Activated T-cell treated with anti-CD3 and anti-CD28 coated beads for 48 hours (primary cell): ENCODE measurements at places on chromosomes 1 and 21.

DNA sequence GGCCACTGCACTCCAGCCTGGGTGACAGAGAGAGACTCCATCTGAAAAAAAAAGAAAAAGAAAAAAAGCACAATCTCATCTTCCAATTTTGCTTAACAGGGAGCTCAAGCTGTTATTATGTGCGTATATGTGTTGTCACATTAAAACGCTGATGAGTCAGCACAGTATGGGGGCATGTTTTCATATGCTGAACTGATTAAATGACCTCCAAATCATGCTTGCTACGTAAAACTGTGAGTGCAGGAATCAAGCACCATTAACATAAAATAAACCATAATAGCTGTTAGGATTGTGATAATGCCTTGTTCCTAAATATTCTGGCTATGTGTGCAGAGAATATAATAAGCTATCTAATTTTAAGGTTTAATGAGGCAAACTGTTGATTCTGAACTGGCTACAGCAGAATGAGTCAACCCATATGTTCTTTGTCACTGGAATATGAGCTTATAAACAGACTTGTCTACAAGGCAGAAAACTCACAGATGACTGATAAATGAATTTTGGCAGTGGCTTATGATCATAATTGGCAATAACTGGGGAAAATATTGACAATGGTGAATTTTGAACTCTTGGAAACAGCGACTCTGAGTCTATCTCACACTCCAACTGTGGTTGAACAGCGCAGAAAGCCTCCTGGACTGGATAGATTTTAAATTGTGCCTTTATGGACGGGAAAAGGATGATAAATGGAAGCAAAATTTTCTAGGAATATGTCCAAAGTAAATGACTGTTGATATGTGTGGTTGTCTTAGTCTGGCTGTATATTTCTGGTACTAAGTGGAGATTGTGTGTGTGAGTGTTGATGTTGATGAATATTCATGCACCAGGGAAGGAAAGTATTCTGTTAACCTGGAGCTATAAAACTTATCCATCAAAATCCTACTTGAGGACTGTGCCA lies 75.5 kb downstream of the VCAM1 start:
- DNase-seq = no peak

DNA sequence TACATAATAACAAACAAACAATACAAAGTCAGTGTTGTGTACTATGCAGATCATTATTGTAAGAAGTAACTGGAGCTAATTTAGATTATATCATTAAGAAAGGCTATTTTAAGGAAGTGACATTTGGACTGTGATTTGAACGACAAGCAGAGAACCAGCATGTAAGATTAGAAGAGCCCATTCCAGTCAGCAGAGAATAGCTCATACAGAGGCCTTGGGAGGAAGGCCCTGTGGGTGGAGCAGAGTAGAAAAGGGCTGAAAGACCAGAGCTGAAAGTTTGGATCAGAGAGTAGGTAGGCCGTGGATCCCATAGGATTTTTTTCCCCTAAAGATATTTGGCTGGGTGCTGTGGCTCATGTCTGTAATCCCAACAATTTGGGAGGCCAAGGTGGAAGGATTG lies 190.1 kb downstream of the OMA1 start:
- no peak for DNase-seq

DNA sequence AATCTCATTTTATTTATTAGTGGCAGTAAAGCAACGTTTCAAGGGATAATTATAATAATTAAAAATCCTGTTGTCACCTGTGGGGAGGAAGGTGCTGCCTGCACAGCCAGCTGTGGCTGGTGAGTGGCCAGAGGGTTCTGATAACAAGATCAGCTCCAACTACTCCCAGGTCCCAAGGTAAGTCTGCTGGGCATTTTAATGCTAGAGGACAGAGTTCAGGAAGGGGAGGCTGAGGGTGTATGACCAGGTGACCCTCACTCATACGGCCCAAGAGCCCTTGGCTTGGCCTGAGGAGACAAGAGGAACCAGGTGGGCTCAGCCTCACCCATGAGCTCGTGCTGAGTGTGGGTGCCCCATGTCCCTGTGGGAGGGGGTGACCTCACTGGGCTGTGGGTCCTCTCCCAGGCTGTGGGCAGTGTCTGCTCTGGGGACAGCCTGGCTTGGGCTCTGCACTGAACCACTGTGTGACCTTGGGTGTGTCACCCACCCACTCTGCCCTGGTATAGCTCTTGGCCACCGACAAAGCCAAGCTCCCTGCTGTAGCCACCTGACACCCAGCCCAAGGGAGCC lies 223.8 kb downstream of the PTPRU start:
- DNase-seq = no peak

DNA sequence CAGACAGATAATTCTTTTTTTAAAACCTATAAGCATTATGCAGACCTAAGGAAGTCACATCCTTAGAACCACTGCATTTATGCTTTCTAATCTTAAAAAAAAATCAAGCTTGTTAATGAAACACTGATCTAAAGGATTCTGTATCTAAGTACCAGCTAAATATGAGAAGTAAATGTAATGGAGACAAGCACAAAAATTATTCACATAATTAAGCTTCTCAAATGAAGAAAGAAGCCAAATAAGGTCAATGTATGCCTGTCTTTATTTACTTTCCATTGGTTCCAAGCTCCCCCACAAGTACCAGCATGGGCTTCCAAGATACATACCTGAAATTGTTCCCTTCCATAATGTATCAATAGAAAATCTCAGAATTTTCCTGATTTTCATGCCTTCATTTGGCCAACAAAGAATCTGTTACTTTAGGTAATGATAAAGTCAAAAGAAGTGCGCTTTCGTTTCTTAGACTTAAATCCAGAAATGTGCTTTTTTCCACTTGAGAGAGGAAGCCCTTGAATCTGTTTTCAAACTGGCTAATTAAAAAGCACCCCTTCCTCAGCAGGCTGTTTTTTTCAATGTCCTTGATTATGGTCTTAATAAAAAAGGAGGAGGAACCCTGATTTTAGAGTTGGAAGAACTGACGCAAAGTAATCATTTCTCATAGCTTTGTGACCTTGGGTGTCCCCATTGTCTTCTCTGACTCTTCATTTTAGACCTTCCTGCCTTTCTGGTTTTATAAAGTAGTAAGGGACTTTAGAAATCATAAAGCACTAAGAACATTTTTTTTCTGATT lies 3.8 kb downstream of the RGS2 start:
- no peak for DNase-seq

GRCh38 chr1:228793032-228793431 lies 57.8 kb downstream of the RHOU start:
- no peak for DNase-seq
